Right cardiac atrium (tissue), 5 donors: ENCODE measurements at places on chromosomes 6 and 20.

DNA sequence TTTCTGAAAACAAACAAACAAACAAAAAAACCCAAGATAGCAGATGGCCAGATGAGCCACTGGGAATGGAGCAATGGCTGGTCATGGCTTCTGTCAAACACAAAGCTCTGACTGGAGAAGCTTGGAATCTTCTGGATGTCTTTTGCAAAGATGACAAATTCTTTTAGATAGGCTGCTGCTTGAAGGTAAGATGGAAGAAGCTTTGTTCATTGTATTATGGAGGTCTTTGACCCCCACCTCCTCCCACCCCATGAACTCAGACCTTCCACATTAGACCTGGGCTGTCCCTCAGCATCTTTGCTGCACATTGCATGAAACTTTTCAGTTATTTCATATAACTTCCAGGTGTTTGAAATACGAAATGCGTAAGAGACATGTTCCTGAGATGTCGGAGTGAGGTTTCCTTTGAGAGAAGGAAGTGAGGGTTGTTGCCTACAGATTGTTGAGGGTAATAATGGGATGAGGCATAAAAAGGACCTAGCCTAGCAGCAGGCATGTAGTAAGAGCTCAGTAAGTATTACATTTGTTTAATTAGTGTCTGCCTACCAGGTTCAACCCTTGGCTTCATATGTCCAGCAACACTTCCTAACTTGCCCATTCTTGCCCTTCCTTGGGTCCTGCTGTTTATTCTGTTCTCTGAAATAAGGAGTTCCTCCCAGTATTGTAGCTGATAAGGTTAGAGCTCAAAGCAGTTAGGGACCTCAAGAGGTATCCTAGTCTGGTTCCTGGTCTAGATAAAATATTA is 51.4 kb upstream of the IER3 start:
- no peak for DNase-seq

GRCh38 chr20:59690101-59690500 is 85.8 kb downstream of the PHACTR3 start:
- DNase-seq: no peak

- no peak for DNase-seq
These were observed 95.8 kb upstream of the SCAF8 start for GRCh38 chr6:154637392-154637791.

DNA sequence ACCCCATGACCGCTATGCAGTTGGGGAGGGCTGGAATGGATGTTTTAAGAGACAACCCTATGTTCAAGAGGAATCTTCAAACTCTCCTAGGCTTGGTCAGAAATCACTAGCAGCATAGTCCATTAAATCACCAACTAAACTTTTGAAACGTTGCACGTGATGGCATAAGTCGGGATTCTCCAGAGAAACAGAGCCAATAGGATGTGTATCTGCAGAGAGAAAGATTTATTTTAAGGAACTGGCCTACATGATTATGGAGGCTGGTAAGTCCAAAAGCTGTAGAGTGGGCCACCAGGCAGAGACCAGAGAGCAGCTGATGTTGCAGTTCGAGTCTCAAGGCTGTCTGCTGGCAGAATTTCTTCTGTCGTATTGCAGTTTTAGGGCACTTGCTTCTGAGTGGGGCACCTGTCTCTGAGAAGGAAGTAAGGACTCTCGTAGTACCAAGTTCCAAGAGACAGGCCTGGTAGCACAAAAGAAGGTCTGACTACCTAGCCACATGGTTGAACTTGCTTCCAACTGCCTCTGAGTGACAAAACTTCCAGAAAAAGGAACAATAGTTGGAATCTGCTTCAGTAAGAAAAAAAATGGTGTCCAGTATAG is 11.9 kb upstream of the IFNGR1 start:
- DNase-seq: no peak
